Fibroblast of lung (primary cell): ENCODE measurements at places on chromosomes 12 and 14. TPM values are rescaled to one million over a fixed set of nuclear protein-coding genes. Genes with fewer than 3 reads are reported as not detected.

The SLC5A8 gene
- not detected in 2 replicates for total RNA-seq

GRCh38 chr14:52961060-52961639, 10.3 kb upstream of the FERMT2 start:
- peak; percentile 55 for DNase-seq
- peaks cover 2% of the 10 kb centered on the region for H3K4me1 ChIP-seq
- H3K4me3 ChIP-seq: no peak overlapping the region
- no peaks in the 10 kb centered on the region for H3K36me3 ChIP-seq
- no peaks in the 10 kb centered on the region for H3K27me3 ChIP-seq
- H3K27ac ChIP-seq: no peak overlapping the region

The SSPN gene
- total RNA-seq: 9.8 and 18.5 TPM in 2 replicates

DNA sequence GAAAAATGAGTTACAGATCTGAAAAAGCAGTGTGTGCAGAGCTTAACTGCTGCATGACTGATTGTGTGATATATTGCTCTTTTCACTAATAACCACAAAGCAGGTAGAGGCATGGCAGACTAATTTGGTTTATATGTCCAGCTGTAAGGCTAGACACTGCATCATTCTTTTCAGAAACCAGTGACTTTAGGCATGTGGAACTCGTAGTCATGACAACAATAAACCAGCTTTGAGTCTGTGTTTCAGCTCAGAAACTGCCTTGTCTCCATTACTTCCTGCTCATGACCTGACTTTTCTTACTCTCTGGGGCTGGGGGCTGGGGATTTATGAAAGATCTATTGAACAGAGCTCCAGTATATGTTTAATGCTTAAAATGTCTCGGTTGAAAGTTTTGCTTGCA, 146.8 kb upstream of the LRIG3 start:
- H3K4me1 ChIP-seq: no peaks in the 10 kb centered on the region
- H3K4me3 ChIP-seq: no peak overlapping the region
- no peaks in the 10 kb centered on the region for H3K36me3 ChIP-seq
- no peak overlapping the region for H3K27ac ChIP-seq
- DNase-seq: peak; percentile 97

DNA sequence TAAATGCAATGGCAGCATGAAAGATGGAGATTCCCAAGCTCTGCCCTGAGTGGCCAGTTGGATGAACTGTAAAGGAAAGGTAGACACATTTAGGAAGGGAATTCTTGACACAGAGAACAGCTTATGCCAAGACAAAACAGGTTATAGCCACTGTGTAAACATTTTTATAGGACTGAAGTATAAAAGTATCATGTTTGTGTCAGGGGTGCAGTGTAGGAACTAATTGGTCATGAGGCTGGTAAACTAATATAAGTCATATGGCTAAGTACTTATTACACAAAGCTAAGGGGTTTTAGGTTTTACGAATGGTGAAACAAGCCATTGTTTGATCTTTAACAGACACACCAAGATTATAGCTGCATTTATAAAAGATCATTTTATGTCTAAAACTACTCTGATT, 207.7 kb upstream of the SLC16A7 start:
- no peaks in the 10 kb centered on the region for H3K36me3 ChIP-seq
- no peak overlapping the region for H3K27ac ChIP-seq
- no peak for DNase-seq
- H3K4me3 ChIP-seq: no peak overlapping the region
- no peaks in the 10 kb centered on the region for H3K27me3 ChIP-seq
- no peaks in the 10 kb centered on the region for H3K4me1 ChIP-seq

- no peak overlapping the region for H3K4me3 ChIP-seq
- H3K4me1 ChIP-seq: peaks cover 20% of the 10 kb centered on the region
Observed at GRCh38 chr14:70897464-70897863, 9.8 kb upstream of the PCNX1 start.

DNA sequence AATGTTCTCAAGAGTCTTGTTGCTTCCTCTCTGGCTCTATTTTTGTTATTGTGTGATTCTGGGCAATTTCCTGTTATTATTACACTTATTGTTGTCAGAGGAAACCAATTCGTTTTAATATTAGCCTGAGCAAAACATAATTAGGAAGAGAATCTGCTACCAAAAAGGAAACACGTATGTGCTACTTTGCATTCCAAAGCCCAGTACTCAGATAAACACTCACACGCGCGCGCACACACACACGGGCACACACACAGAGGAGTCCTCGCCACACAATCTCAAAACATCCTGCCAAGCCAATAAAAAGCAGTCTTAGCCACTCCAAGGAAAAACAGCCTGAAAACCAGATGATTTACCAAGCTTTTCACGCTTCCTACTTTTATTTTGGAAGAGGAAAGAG, 400.7 kb downstream of the NUAK1 start:
- peak; percentile 33 for DNase-seq
- H3K27ac ChIP-seq: no peak overlapping the region
- no peaks in the 10 kb centered on the region for H3K27me3 ChIP-seq
- no peaks in the 10 kb centered on the region for H3K4me1 ChIP-seq
- H3K36me3 ChIP-seq: no peaks in the 10 kb centered on the region
- no peak overlapping the region for H3K4me3 ChIP-seq
